ENCODE measurements at places on chromosomes 2 and 18.

- DNase-seq: no peak
Measured at GRCh38 chr2:70922235-70923234, 13.2 kb upstream of the ATP6V1B1 start.

- no peak for DNase-seq
Measured at GRCh38 chr18:45521777-45522176, 93.5 kb upstream of the SLC14A2 start.

DNA sequence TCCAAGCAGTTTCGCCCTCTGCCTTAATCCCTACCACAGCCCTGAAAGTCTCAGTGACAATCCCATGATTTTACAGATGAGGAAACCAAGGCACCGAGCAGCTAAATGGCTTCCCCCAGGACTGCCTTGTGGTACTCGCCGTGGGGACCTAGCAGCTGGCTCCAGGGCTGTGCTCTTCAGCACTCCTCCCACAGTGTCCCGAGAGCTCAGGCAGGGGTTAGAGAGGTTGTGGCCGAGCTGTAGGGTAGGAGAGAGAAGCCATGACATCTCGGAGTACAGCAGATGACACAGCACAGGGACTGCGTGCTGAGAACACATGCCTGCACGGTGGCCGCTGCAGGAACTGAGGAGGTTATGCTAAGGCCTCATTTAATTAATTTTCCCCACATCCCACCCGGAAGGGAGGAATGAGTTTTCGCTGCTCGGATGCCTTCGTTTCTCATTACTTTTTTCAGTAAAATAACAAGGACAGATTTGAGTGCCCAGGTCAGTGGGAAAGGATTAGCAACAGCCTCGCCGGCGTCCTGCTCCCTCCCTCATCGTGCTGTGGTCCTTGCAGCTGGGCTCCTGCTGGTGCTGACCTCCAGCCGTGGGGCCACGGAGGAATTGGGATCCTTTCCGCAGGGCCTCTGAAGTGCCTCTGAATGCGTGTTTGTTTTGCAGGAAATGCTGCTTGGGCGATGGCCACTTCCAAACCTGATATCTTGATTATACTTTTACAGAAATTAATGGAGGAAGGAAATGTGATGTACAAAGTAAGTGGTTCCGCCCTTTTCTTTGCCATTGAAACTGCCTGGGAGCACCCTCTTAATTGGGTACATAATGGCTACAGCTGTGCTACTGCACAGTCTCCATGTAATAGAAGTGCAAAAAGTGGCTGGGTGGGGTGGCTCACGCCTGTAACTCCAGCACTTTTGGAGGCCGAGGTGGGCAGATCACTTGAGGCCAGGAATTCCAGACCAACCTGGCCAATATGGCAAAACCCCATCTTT, 61.2 kb downstream of the WDSUB1 start:
- DNase-seq: no peak

DNA sequence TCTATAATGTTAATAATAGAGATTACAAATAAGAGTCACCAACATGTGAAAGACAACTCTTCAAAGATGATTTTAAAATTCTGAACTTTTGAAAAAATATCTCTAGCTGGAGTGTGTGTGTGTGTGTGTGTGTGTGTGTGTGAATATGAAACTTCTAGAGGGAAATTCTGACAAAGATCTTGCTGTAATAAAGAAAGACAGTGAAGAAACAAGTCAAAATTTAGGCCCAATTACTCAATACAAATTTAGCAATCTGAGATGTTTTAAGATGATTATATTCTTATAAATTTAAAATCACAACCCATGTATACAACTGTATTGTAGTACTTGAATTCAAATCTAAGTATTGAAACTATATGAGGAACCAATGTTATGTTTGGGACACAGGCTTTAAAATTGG, 57.2 kb upstream of the UGP2 start:
- DNase-seq: no peak

GRCh38 chr2:149814049-149814448, 226.5 kb upstream of the MMADHC start:
- no peak for DNase-seq

DNA sequence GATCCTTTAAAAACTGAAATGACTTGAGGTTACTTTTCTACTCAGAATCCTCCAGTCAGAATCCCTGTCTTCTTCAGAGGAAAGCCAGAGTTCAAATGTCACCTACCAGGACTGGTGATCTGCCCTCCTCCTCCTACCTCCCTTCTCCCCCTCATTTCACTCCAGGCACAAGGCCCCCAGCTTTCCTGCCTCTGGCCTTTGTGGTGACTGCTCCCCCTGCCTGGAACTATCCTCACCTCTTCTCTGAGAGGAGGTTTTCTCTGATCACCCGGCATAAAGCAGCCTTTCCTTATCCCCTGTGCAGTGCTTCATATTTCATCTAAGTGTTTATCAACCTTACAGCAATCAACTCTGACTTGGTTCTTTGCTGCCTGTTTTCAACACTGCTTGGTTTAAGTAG, 6.8 kb downstream of the B3GNT2 start:
- DNase-seq: no peak

- DNase-seq: no peak
Measured at GRCh38 chr2:263774-264492, at the start of gene SH3YL1. TSS of gene SH3YL1 (minus strand) at chr2:264032. CDS start at chr2:263984, 48 bp downstream.

Data from stimulated activated CD8-positive, alpha-beta memory T cell treated with anti-CD3 and anti-CD28 coated beads, Interleukin-4, amount 100 ng/mL, for 24 hours (primary cell).